Caudate nucleus (tissue), 63 donors: ENCODE measurements at places on chromosomes 6 and 20.

- DNase-seq = peak; percentile 21
Observed at GRCh38 chr6:6057442-6058053, 50.8 kb upstream of the NRN1 start.

- DNase-seq = no peak
Observed at GRCh38 chr6:138824482-138825144, 28.7 kb downstream of the ECT2L start.

- no peak for DNase-seq
Observed at GRCh38 chr20:38144974-38145728, 19.9 kb downstream of the TGM2 start.

DNA sequence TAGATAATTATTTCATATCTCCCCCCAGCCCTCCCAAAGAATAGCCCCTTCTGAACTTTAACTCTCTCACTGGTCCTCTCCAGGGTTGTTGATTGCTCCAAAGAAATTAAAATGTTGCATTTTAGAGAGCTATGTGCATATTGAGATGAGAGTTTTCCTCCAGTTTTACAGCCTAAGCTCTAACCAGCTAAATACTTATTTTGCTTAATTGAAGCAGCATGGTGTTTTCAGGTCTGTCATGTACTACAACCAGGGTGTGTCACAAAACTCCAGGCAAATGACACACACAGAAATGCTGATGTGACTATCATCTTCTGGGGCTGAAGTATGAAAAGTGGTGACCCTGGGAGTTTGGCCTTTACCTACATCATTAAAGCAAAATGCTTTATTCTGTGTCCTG lies 196.8 kb upstream of the STXBP5 start:
- DNase-seq = no peak

- DNase-seq = no peak
Observed at GRCh38 chr20:58235010-58235409, 6.6 kb upstream of the ANKRD60 start.

- no peak for DNase-seq
Observed at GRCh38 chr6:27441001-27441400, 31.9 kb downstream of the ZNF184 start.

- no peak for DNase-seq
Observed at GRCh38 chr20:38386004-38386403, 39.7 kb downstream of the LBP start.

DNA sequence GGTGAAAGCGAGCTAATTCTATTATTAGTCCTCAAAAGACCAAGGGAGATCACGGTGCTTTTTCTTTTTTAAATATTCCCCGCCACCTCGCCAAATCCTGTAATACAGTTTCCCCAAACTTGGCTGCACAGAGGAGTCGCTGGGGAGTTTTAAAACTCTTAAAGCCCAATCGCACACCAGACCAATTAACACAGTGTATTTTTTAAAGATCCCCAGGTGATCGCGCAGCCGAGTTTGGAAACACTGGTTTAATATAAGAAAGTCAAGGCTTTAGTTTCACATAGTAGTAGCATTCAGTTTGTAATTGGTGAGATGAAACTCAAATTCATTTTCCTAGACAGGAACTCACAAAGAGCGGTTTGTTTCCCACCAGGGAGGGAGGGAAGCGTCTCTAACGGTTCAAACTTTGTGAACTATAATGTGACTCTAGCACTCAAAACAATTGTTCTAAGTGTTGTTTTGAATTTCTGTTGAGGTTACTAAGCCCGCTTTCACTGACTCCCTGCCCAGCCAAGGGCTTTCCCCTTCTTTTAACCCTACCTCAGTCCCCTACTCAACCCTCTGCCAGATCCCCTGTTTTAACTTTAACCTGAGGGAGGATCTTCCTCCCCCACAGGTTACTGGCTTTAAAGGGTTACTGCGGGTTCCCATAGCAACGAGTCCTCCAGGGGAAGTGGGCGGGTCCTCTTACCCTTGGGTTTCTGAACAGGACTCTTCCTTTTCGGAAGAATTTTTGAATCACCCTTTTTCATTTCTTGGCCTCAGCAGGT lies 25.7 kb upstream of the BTBD3 start:
- DNase-seq = no peak

- DNase-seq = no peak
Observed at GRCh38 chr6:36478051-36478526, 35.3 kb downstream of the KCTD20 start.

DNA sequence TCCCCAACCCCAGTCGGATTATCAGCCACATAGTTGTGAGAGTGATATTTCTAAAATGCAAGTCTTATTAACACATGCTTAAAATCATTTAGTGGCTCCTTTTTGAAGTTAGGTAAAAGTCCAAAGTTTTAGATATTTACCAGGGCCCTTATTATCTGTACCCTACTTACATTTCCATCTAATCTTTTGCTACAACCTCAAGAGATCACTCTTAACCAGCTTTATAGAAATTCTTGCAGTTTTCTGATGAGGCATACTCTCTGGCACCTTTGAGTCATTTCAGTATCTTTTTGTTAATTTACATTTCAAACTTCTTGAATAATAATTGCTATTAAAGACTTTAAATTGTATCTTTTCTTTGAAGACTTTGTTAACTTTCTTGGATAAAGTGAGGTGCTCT lies 453.3 kb downstream of the RFPL4B start:
- DNase-seq = no peak

DNA sequence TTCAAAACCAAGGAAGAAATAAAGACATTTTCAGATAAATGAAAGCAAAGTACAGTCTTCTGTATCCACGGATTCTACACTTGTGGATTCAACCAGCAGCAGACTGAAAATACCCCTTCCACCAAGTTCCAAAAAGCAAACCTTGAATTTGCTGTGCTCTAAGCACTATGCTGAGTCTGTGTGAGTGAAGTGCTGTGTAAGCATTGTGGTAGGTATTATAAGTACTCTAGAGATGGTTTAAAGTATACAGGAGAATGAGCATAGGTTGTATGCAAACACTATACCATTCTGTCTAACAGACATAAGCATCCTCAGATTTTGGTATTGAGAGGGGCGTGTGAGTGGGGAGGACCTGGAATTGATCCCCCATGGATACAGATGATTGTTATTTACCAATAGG lies 9.6 kb downstream of the OSER1 start:
- DNase-seq = no peak

DNA sequence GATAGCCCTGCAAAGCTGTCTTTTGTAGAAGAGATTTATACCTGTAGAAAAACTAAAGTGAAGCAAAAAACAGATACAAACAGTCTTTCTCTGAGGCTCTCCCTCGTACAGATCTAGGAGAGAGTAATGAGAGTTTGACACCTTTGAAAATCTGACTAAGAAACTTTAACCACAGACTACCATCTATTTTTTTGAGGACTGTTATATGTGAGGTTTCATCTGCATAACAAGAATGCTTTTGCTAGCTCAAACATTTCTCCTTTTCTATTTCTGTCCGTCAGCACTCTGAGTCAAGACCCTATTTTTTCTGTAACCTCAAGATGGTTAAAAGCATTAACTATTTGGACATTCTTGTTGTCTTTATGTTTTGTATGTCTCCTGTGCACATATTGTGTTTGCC lies 193.0 kb downstream of the BTBD3 start:
- DNase-seq = no peak

- no peak for DNase-seq
Observed at GRCh38 chr6:24822696-24823095, 24.0 kb upstream of the ARMH2 start.

DNA sequence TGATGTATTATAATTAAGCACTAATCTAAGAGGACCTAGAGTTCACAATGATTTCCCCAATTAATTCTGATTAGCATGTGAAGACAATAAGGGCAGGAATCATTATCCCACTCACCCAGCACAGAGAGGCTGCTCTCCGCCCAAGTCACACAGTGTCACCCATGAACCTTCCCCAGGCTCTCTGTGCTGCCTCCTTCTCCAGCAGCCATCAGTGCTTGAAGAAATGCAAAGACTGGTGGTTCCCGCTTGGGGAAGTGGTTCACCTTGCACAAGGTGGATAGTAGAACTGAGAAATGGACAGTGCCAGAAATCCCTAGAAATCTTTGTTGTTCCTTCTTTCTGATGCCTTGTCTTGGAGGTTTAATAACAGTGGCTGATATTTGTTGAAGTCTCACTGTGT lies 401.3 kb downstream of the QKI start:
- no peak for DNase-seq

DNA sequence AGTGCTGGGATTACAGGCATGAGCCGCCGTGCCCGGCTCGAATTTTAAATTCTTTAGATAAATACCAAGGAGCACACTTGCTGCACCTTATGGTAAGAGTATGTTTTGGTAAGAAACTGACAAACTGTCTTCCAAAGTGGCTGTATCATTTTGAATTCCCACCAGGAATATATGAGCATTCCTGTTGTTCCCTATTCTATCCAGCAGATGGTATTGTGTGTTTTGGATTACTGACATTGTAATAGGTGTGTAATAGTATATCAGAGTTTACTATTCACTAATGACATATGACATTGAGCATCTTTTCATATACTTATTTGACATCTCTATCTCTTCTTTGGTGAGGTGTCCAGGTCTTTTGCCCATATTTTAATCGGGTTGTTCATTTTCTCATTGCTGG lies 40.5 kb downstream of the TGM6 start:
- DNase-seq = no peak

- DNase-seq = no peak
Observed at GRCh38 chr20:3728354-3728753, 4.1 kb upstream of the HSPA12B start.

- DNase-seq = no peak
Observed at GRCh38 chr6:99151634-99152346, 197.7 kb downstream of the FAXC start.

GRCh38 chr20:36775826-36776225 lies 2.3 kb upstream of the DSN1 start:
- DNase-seq = no peak

- DNase-seq = no peak
Observed at GRCh38 chr6:49849213-49849907, 17.0 kb downstream of the CRISP1 start.

- no peak for DNase-seq
Observed at GRCh38 chr6:145863988-145864616, 49.5 kb upstream of the FBXO30 start.

GRCh38 chr20:53850319-53850718 lies 220.1 kb downstream of the BCAS1 start:
- no peak for DNase-seq

GRCh38 chr6:70797625-70798024 lies 129.9 kb downstream of the SMAP1 start:
- DNase-seq = no peak

- DNase-seq = no peak
Observed at GRCh38 chr6:42021847-42022754, 28.2 kb upstream of the TAF8 start.

GRCh38 chr6:11270030-11271027 lies 37.9 kb upstream of the NEDD9 start:
- no peak for DNase-seq

DNA sequence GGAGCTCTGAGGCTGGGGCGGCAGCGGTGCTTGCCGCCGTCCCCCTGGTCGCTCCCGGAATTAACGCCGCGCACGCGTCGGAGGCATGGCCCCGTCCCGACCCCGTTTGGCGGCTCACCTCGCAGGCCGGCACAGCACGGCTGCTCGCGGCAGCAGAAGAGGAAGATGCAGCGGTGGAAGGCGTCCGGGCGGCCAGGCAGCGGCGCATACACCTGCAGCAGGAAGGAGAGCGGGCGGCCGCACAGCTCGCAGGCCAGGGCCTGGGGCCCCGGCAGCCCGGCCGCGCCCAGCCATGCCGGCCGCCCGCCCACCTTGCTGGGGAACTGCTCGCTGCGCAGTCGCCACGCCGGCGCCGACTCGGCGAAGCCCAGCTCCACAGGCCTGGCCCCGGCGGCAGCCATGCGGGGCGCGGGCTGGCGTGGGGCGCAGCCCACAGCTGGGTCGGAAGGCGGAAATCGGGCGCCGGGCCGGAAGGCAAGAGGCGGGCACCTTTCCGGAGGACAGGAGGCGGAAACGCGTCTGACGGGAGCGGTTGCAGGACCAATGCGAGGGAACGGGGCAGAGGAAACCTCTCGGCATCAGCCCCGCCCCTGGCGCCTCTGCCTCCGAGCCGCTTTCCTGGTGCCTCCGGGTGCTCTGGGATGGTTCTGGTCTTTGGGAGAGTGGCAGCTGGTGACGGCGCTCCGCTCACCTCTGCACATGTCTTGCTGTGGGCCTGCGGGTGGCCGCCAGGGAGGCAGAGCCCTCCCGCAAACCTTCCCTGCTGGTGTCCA lies at the start of gene PDCD2:
TSS of gene PDCD2 (minus strand) at position 457 of the 773 bp plus-strand sequence. CDS start at position 401, 56 bp downstream.
- peak; percentile 81 for DNase-seq

- no peak for DNase-seq
Observed at GRCh38 chr6:144362042-144363018, 77.2 kb downstream of the UTRN start.

DNA sequence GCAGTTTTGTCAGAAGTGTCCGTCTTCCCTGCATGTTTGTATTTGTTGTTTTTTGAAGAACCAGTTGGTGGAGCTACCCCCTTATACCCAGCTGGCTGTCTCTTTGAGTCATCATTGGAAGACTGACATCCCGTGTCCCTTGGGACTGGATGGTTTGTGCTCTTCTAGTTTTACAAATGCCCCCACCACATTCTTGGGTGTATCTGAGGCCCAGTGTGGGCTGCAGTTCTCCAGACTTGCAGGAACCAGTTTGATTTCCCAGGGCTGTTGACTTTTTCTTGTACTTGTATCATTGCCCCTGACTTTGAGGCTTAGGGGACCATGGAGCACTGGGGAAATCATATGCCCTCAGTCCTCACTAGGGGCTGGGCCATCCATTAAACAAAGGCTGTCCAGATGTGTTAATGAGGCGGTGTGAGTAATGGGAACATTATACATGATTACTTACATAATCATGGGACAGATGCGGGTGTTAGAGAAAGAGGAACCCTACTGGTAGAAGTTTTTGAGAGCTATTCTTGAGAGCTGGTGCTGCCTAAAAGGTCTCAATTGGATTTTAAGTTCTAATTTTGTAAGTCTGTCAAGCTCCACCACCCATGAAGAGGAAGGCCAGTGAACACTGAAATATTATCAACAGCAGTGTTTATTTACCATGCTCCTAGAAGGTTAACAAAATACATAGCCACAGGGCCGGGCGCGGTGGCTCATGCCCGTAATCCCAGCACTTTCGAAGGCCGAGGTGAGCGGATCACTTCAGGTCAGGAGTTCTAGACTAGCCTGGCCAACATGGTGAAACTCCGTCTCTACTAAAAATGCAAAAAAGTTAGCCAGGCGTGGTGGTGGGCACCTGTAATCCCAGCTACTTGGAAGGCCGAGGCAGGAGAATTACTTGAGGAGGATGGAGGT lies 8.5 kb downstream of the JARID2 start:
- no peak for DNase-seq

- no peak for DNase-seq
Observed at GRCh38 chr6:33620158-33620855, 815 bp upstream of the ITPR3 start.
